ENCODE measurements at places on chromosomes 1 and 21.

- DNase-seq, result no peak
Observed at GRCh38 chr1:180387413-180387812, 115.0 kb downstream of the ACBD6 start.

DNA sequence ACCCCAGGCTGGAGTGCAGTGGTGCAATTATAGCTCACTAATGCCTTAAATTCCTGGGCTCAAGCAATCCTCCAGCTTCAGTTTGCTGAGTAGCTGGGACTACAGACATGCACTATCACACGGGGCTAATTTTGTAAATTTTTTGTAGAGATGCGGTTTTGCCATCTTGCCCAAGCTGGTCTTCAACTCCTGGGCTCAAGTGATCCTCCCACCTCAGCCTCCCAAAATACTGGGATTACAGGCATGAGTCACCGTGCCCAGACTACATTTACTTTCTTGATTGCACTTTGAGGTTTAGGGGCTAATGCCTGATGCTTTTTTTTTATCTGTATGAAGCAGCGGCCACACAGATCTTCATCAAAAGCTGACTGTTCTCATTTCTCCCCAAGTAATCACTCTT, 124.6 kb downstream of the KIF26B start:
- no peak for DNase-seq

DNA sequence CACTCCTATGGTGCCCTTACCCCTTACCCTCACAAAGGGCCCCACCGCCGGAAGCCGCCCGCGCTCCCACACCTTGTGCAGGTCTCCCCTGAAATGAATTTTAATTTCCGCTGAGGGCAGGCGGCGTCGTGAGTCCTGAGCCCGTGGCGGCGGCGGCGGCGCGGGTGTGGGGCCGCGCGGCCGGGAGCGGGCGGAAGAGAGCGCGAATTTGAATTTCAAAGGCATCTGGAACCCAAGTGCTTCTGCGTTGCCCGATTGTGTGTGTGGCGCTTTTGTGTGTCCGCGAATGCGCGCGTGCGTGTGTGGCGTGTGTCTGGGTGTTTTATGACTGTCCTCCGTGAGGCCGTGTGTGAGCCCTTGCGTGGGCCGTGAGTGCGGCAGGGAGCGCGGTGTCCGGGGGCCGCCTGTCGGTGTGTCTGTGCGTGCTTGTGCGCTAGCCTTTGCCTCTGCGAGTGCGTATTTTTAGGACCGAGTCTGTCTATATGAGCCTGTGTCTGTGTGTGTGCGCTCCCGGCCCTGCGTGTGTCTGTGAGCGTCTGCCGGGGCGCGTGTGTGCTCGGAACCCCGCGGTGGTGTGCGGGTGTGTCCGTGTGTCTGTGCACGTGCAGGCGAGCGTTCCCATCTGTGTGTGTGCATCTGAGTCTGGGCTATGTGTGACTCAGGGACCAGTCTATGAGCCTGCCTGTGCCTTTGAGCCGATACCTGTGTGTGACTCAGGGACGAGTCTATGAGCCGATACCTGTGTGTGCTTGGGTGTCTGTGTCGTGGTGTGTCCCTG, 7.9 kb upstream of the ADGRB2 start:
- no peak for DNase-seq

GRCh38 chr1:2506007-2506860, 20.2 kb downstream of the PANK4 start:
- no peak for DNase-seq

DNA sequence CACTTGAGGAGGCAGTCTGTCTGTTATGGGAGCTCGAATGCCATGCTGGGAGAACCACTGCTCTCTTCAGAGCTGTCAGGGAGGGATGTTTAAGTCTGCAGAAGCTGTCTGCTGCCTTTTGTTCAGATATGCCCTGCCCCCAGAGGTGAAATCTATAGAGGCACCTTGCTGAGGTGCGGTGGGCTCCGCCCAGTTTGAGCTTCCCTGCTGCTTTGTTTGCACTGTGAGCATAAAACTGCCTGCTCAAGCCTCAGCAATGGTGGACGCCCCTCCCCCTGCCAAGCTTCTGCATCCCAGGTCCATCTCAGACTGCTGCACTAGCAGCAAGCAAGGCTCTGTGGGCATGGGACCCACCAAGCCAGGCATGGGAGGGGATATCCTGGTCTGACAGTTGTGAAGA, 247.5 kb downstream of the LMX1A start:
- DNase-seq, result no peak

GRCh38 chr1:18962121-18962721, 5.7 kb upstream of the IFFO2 start:
- no peak for DNase-seq

- DNase-seq, result no peak
Observed at GRCh38 chr1:207056673-207057072, 3.6 kb downstream of the PFKFB2 start.

DNA sequence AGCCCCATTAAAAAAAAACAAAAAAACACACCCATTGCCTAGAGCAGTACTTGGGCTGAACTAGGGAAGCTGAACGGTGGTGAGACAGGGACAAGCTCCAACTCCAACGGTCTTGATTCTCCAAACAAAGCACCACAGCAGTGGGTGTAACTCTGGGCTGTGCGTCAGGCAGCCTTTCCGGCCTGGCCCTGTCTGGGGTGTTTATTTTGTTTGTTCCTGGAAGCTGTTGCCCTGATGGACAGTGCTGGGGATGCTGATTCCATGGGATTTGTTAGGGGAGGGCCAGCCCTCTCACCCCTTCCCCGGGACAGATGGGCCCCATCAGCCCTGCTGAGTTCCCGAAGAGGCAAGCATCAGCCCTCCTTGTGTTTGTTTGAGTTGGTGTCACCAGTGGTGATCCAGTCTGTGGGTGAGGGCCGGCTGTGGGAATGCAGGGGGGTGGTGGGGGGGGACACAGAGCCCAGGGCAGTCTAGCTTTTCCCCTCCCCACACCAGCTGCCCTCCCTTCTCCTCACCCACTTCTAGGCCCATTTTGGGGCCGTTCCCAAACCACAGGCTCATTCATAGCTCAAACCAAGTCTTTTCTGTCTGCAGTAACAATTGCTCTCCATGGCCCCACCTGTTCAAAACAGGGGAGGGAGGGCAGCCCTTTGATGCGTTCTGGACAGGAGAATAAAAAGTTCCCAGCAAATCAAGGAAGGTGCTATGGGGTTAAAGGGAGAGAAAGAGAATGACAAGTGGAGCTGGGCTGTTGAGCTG, 4.5 kb downstream of the WNT2B start:
- no peak for DNase-seq

GRCh38 chr21:34582506-34583150, 32.3 kb downstream of the RCAN1 start:
- no peak for DNase-seq

GRCh38 chr1:81115422-81115821, 685.3 kb upstream of the ADGRL2 start:
- no peak for DNase-seq

DNA sequence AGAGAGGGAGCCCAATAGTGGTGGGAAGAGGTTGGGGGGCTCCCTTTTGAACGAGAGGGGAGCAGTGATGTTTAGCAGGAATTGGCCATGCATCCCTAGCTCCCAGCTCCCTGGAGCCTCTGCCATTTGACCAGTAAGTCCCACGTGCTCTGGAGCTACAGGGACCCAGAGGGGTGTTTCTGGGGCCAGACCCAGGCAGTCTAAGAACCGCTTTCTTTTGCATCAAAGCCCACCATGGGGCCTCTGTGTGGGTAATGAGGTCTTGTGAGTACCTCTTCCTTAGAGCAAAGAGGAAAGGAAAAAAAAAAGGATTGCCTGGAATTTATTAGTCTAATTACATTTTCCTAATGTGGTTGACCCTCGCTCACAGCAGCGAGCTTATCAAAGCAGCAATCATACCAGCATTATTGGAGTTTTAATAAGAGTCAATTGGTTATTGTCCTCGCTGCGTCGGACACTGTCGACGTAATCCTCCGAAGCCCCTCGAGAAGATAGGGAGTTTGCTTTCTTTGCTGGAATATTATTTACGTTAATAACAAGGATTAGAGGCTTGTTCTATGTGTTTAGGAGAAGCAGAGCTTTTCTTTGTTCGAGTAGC, 17.6 kb downstream of the ACTL8 start:
- DNase-seq, result no peak

GRCh38 chr1:15945011-15945831, 30.7 kb downstream of the ZBTB17 start:
- no peak for DNase-seq

GRCh38 chr1:172071746-172072145, 230.4 kb downstream of the DNM3 start:
- no peak for DNase-seq

DNA sequence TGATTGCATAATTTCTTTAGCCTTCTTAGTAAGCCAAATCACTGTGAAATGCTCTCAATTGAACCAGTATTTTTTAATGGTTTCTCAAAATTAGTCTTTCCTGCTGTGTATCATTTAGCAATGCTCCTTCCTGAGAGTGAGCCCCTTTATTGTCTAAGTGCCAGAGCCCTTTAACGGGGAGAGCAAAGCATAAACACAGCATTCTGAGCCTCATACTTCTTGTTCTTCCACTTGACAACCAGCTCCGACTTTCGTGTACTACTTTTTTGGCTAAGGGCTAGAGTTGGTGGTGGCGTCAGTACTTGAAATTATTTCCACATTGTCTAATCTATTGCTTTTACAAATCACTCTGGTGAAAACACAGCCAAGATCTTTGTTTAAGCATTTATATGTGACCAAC, 299.0 kb downstream of the TPR start:
- DNase-seq, result no peak

GRCh38 chr1:235852887-235853286, 13.8 kb downstream of the LYST start:
- no peak for DNase-seq

- no peak for DNase-seq
Observed at GRCh38 chr21:21165063-21165645, 166.9 kb downstream of the NCAM2 start.

DNA sequence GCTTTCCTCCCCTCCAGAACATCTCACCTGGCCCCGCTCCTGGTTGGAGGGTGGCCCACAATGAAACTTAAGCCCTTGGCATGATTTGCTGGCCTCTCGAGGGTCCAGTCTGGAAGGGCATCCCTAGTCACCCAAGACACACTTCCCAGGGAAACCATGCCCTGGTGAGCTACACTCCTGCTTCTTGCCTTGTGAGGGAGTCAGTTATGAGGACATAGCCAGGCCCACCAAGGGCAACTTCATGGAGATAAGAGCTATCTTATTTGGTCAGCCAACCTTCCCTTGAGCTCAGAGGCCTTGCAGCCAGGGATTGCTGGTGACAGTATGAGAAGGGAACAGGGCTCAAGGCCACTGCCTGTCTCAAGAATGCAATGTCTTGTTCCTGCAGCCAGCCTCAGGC, 9.7 kb downstream of the TNR start:
- no peak for DNase-seq

DNA sequence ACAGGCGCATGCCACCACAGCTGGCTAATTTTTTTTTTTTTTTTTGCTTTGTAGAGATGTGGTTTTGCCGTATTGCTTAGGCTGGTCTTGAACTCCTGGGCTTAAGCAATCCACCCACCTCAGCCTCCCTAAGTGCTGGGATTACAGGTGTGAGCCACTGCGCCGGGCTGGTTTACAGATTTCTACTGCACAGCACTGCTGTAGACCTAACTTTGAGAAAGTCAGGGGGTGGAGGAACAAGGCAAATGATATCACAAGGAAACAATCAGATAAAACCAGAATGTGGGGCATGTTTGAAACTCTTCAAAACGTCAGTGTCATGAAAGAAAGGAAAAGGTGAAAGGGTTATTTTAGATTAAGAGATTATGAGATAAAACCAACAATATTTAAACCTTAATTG, 45.3 kb downstream of the URB2 start:
- no peak for DNase-seq

DNA sequence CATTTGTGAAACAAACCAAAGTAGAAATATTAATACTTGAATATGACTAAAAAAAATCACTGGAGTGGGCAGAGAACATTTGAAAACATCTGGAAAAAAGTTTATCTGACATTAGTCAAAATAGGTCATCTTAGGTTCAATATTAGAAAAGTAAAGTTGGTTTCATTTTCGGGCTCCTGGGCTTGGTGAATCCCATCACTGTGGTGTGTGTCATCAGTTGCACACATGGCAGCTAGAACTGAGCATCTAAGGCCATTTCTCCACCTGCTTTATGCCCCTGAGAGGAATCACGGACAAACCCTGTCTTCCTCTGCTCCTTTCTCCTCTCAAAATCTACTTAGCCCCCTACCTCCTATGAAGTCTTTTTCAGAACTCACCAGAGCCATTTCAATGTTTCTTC, 5.4 kb downstream of the HSD11B1 start:
- no peak for DNase-seq

GRCh38 chr1:25232866-25233784, 823 bp upstream of the SYF2 start:
- DNase-seq, result peak; percentile 87

DNA sequence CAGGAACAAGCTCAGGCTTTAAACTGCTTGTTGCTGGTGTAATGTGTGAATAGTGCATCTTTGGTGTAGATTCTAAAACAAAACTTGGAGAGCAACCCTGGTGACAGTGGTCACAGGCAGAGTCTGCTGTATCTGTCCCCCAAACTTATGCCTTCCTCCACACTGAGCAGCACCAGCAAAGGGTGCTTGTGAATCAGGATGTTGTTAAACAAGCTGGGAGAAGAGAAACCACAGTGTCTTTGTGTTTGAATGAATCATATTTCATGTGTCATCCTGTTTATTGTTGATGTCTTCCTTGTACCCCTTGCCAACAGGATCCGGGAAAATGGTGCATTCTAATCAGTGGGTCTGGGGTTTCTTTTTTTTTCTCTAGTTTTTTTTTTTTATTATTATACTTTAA, 91.9 kb upstream of the COG2 start:
- DNase-seq, result no peak

DNA sequence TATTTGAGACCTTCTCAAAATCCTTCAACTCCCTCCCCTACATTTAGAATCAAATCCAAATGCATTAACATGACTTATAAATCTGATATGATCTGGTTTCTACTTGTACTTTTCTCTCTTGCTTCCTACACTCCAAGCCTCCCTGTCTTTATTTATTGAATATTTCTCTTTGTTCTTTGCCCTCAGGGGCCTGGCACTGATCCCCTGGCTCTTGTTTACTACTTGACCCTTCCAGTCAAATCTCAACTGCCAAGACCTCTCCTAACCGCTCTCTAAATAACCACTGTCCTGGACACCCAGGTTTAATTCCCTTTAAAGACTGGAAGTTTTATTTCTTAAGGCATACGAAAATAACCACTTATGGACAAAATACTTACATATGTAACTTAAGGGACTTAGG, 248.9 kb downstream of the CHRM3 start:
- DNase-seq, result no peak

GRCh38 chr1:149915429-149916192, 2.0 kb downstream of the SV2A start:
- no peak for DNase-seq

- peak; percentile 50 for DNase-seq
Observed at GRCh38 chr1:157505481-157506272, 46.6 kb downstream of the FCRL5 start.

DNA sequence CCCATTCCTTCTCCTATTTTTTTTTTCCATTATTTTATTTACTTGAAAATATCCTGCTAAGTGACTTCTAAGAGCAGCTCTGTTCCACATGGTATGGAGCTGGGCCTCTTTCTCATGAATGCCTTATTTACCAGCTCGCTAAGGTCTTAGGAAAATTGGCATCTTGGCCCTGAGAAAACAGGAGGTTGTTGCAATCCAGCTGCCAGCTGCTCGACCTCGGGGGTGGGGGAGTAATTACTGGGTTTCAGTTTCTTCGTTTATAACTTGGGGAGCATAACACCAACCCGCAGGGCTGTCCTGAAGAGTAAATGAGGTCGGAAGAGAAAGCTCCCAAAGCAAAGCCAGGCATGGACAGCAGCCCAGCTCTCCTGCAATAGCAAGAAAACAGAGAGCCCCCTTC, 176.3 kb downstream of the AJAP1 start:
- no peak for DNase-seq

- DNase-seq, result no peak
Observed at GRCh38 chr21:45393021-45393420, 11.9 kb upstream of the COL18A1 start.

GRCh38 chr1:171113382-171113781, 22.7 kb downstream of the FMO3 start:
- no peak for DNase-seq

Data from HL-60 (cell line).